ENCODE measurements at places on chromosomes 2 and 18.
A peak's percentile ranks its signal among the peaks of the same experiment; 100 is the strongest.

GRCh38 chr2:140356697-140357096, 1576.5 kb upstream of the NXPH2 start:
- DNase-seq, result no peak

DNA sequence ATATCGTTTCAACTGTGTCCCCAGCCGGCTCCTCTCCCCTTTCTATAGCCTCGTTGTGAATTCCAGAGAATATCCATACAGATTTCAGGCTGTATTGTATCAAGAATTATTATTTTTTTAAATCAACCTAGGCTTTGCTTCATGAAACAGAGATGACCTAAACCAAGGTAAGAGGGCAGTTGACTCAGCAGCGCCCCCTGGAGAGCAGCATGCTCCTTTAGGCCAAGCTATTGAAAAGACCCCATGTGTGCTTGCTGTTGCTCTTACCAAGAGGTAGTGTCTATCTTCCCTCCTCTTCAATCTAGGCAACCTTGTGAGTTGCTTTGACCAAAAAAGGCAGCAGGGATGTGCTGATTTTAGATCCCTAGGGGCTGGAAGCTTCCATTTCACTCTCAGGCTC, 426.7 kb upstream of the SMIM21 start:
- DNase-seq, result peak; percentile 56

DNA sequence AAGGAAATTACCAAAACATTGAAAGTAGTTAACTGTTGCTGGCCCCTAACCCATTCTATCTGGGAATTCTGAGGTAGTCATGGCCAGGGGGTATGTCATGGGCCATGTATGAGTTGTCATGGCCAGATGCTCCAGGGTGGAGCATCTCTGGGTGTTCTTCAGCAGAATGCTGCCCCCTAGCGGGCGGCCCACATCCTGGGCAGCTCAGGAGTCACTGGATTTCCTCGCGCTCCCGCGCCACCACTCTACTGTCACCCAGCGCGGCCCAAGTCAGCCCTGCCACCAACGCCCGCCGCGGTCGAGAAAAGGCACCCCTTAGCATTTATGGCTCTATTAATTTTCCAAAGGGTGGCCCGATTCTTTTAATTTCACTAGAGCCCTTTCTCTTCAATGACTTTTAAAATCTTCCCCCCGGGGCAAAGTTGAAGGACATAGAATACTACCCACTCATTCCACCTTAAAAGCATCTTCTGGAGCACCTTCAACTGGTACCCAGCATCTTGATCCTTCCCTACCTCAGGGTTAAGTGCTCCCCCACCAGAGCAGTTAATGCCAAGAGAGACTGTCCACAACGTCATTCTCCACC, 41.6 kb downstream of the PKDCC start:
- peak; percentile 89 for DNase-seq

- no peak for DNase-seq
Measured at GRCh38 chr2:133107058-133107815, 437.2 kb upstream of the LYPD1 start.

DNA sequence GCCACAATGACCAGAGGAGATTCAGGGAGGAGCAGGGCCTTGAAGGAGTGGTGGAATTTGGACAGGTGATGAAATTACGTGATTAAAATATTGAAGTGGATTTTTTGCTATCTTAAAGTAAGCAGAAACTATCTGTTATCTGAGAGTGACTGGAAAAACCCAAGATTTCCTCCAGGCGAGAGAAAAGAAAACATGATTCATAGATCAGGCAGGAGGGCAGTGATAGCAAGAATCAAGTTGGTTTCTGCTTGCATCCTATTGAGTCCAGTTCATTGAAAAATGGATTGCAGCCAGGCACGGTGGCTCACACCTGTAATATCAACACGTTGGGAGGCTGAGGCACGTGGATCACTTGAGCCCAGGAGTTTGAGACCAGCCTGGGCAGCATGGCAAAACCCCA, 127.8 kb downstream of the NXPH2 start:
- no peak for DNase-seq

GRCh38 chr18:58378411-58379379, 250.2 kb downstream of the ALPK2 start:
- no peak for DNase-seq

DNA sequence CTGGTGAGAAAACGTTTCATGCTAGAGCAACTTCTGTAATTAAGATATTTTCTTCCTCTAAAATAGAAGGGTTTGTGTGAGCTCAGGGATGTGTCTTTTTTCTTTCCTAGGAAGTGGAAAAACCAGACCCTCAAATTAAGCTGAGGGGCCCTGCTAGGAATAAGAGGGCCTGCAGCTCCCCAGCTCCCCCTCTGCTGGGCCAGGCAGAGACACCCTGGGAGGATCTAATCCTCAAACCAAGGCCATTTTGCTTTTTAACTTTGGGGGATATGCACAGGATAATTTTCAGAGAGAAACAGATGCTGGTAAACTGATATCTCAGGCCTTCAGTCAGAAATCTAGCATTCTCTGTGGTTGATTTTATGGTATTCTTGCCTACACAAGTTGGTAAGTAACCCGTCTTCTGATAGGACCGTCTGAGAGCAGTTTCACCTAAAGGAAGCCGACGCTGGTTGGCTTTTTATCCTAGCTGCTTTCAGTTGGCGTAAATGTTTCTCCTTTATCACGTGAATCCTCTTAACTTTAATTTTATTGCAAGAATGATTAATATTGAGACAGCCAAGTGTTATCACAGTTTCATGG, 34.8 kb downstream of the SNTG2 start:
- DNase-seq, result no peak

- DNase-seq, result no peak
Measured at GRCh38 chr2:128315829-128316776, 2.6 kb downstream of the HS6ST1 start.

- DNase-seq, result no peak
Measured at GRCh38 chr2:24907116-24907515, 12.9 kb downstream of the ADCY3 start.

- DNase-seq, result no peak
Measured at GRCh38 chr2:1620081-1620480, 124.2 kb downstream of the PXDN start.

GRCh38 chr18:3058328-3059191, 45.6 kb upstream of the LPIN2 start:
- DNase-seq, result no peak

DNA sequence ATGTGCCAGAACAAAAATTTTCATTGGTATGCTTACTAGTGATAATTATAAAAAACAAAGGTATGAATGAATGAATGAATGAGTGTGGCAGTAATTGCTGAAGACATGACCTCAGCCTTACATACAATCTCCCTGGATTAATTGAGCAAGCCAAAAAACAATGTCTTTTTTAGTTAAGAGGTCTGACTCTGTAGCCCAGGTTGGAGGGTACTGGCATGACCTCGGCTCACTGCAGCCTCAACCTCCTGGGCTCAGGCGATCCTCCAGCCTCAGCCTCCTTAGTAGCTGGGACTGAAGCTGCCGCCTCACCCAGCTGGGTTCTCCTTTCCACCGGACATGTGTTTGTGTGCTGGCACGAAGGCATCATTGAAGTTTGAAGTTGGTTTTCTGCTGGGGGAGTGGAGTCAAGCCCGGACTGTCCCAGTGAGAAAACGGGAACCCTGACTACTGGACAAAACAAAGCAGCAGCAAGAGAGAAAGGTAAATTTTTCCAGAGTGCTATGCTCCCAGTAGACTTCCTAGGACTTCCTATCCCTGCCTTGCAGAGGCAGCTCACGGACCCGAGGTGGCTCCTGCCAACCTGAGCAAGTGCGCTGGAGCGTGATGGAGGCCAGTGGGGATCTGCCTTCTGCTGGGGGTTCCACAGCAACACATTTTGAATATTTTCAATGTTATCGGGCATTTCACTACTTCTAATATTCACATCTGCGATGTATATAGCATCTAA, 6.4 kb upstream of the IMP4 start:
- DNase-seq, result no peak

GRCh38 chr2:158412206-158412605, 44.3 kb downstream of the CCDC148 start:
- no peak for DNase-seq

DNA sequence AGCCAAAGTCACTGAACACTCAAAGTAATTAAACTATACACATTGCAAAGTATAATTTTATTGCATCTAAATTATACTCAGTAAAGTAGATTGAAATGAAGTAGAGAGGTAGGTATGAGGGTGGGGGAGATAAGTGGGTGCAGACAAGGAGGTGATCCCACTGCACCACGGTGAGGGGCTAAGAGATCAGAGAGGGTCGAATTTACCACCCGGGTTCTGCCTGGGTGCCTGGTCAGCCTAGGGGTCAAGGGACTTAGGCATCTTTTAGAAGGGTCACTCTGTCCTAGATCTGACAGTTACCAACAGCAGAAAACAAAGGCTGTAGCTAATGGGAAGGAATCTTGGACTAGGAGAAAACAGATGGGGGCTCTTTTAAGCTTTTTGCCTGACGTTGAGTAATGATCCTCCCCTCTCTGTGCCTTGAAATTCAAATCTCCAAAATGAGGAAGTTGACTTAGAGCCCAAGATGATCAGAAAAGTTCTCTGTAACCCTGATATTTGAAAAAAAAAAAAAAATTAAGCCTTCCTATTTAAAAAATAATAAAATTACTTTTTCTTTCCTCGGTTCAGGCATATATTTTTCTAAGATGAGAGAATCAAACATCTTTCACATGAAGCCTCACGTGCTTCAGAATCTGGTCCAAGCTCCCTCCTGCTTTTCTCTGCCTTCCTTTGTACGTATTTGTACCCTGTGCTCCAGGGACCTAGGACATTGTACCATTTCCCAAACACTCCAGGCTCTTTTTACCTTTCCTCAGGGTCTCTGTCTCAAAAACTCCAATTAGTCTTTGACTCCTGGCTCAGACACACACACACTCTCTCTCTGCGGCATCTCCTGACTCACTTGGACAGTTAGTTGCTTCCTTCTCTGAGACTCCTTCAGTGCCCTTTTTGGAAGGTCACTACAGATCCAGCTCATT, 353.9 kb downstream of the CYRIA start:
- DNase-seq, result no peak

- DNase-seq, result no peak
Measured at GRCh38 chr2:16209799-16210198, 269.4 kb downstream of the MYCN start.

- DNase-seq, result no peak
Measured at GRCh38 chr2:233326500-233326899, 18.9 kb downstream of the SAG start.

DNA sequence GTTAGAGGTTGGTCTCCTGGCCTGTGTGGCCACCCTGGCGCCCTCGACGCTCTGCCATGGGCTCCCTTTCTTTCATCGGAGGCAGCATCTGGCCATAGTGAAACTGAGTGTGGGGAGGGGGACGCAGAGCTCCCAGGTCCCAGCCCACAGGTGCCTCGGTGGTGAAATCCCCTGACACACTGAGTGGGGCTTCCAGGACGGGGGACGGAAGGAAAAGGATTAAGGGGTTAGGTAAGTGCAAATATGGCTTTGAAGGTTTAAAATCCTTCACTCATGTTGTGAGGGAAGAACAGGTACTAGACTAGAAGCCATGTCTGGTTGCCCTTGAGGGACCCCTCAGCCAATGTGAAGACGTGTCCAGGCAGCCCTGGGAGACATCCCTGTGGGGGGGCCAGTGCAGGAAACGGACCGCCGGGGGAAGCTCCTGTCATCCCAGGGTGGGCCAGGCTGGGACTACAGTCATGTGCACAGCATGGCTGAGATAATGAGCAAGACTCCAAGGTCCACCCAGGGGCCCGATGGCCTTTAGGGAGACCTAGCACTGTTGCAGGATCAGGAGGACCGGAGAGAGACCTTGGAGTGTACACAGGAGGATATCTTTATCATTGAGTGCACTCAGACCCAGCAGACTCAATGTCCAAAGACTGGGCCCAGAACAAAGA, 36.3 kb downstream of the RTP5 start:
- DNase-seq, result no peak

DNA sequence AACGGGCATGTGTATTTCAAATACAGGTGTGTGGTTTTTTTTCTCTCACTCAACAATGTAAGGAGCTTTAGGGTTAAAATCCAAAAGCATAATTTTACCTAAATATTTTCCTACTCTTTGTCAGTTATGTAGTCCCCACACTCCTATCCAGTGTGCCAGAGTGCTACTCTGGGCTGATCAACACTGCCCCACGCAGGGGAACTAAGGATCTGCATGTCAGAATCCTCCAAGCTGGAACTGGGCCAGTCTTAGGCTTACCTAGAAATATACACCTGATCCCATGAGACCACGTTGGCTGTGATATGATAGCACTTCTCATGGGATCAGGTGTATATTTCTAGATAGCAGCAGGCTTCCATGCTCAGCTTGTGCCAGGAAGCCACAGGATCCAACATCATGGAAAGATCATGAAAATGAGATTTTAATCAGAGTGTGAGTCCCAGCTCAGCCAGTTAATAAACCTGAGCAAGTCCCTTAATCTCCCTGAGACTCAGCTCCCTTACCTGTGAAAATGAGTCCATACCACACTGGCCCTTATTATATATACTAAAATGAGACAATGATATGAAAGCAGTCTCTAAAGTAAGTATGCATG, 29.7 kb downstream of the CCDC141 start:
- DNase-seq, result peak; percentile 44

- DNase-seq, result no peak
Measured at GRCh38 chr2:40348665-40349064, 103.2 kb downstream of the SLC8A1 start.

DNA sequence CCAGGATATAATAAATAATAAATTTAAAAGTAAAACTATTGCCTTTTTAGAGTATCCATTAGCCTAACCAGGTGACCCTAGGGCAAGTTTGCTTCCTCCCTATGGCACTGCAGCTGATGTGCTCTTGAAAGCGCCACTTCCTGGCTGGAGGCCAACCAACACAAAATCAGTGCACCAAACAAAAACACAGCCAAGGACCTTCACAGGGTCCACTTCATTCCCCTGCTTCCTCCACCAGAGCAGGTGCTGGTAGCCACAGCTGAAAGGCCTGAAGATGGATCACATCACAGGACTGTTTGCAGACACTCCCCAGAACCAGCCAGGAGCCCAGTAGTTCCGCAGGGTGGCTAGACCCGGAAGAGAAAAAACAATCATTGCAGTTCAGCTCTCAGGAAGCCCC, 108.8 kb downstream of the TWIST2 start:
- DNase-seq, result no peak

DNA sequence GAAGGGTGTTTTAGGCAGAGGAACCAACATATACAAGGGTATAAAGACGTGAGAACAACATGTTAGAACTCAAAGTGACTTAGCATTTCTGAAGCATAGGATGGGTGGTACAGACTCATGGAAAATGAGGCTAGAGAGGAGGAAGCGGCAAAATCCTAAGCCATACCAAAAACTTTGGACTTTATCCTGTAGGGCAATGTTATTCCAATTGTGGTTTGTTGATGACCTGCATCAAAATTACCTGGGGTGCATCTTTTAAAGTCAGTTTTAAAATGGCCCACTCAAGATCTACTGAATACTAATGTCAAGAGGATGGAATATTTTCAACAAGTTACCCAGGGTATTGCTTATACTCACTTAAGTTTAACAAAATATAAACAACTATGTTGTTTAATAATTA, 34.8 kb downstream of the RAPH1 start:
- no peak for DNase-seq
